ENCODE measurements at places on chromosomes 1 and 21.

DNA sequence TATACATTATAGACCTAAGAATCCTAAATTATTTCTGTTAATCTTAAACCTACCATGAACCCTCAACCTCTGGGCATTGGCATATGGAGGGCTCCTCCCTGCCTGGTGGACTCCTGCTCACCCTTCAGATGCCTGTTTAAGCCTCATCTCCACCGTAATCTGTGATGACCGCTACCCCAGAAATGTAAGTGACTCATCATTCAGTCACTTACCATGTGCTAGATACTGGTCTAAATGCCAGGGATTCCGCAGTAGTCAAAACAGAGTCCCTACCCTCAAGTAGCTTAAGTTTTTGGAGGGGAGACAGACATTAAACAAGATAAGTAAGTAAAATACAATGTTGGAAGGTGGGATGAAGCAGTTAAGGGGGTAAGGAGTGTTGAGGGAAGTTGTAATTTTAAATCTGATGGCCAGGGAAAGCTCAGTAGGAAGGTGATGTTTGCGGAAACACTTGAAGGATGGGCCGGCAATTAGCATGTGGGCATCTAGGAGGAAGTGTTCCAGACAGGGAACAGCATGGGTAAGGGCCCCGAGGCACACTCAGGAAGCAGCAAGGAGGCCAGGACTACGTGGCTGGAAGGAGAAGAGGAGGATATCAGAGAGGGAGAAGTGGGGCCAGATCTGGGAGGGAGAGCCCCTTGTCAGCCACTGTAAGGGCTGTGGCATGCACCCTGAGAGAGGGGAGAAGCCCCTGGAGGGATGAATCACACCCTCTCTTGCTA is 141.7 kb upstream of the HOOK1 start:
- DNase-seq: peak; percentile 82

- peak; percentile 8 for DNase-seq
Measured at GRCh38 chr21:16241016-16241415, 511.2 kb downstream of the USP25 start.

- peak; percentile 0 for DNase-seq
Measured at GRCh38 chr1:104706631-104707147, 957.0 kb downstream of the AMY1C start.

DNA sequence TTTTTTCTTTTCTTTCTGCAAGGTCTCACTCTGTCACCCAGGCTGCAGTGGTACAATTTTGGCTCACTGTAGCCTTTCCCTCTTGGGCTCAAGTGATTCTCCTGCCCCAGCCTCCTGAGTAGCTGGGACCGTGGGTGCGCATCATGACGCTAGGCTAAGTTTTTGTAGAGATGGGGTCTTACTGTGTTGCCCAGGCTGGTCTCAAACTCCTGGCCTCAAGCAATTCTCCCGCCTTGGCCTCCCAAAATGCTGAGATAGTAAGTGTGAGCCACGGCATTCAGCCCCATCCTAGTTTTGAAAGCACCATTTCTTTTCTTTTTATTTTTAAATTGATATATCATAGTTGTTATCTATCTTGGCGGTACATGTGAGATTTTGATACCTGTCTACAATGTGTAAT is 140.6 kb downstream of the GALNT2 start:
- DNase-seq: no peak

DNA sequence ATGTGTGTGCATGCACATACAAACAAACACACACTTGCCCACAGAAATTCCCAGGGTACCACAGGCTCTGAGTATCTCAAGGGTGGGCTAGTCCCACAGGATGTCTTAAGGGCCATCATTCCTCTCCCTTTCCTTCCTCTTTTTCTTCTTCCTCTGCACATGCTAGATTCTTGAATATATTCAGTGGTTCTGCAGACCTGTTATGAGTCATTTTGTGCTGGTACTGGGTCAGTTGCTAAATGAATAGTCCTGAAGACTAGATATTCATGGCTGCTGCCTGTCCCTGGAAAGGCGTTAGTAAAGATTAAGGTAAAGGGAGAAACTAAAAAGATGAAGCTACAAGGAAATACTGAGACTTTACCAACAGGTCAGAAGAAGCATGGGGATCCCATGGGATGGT is 256.7 kb upstream of the KIAA0040 start:
- DNase-seq: no peak

- DNase-seq: peak; percentile 98
Measured at GRCh38 chr1:244112636-244113035, 61.6 kb downstream of the ZBTB18 start.
